ENCODE measurements at places on chromosomes 7 and 10. TPM values are rescaled to one million over a fixed set of nuclear protein-coding genes. Genes with fewer than 3 reads are reported as not detected.

ARL3 gene
- total RNA-seq, result 9.7 TPM

BEND7 gene
- 10.1 TPM for total RNA-seq

CALML5 gene
- total RNA-seq, result not detected

STARD3NL gene
- 41.8 TPM for total RNA-seq

AKR1C2 gene
- total RNA-seq, result 27.1 TPM

CASD1 gene
- total RNA-seq, result 20.0 TPM

MUC3A gene
- total RNA-seq, result 0.52 TPM

TEX36 gene
- not detected for total RNA-seq

UTF1 gene
- total RNA-seq, result not detected

ZCWPW1 gene
- total RNA-seq, result 2.9 TPM

MRLN gene
- not detected for total RNA-seq

NRP1 gene
- 123 TPM for total RNA-seq

CPXM2 gene
- total RNA-seq, result 200 TPM

PPP3CB gene
- total RNA-seq, result 76.3 TPM

YWHAG gene
- total RNA-seq, result 134 TPM

PSMG3 gene
- 19.0 TPM for total RNA-seq

SPDYE2B gene
- not detected for total RNA-seq

EFCAB10 gene
- total RNA-seq, result not detected

HTR5A gene
- total RNA-seq, result not detected

CAMK2B gene
- total RNA-seq, result 3.5 TPM

AKR1D1 gene
- not detected for total RNA-seq

RAB18 gene
- total RNA-seq, result 96.2 TPM

ERV3-1 gene
- 11.8 TPM for total RNA-seq

RTKN2 gene
- total RNA-seq, result 0.19 TPM

FAM25A gene
- total RNA-seq, result not detected

ANKRD30A gene
- not detected for total RNA-seq

ADAP1 gene
- 16.3 TPM for total RNA-seq

CRPPA gene
- total RNA-seq, result 4.7 TPM

PNLIP gene
- not detected for total RNA-seq

ARHGEF35 gene
- 7.7 TPM for total RNA-seq

XRCC2 gene
- total RNA-seq, result 0.51 TPM

NKX2-3 gene
- not detected for total RNA-seq

OR2A42 gene
- 0.14 TPM for total RNA-seq

ACADSB gene
- 18.1 TPM for total RNA-seq

LIPK gene
- total RNA-seq, result not detected

PSPH gene
- 5.0 TPM for total RNA-seq

COMTD1 gene
- 10.0 TPM for total RNA-seq

GCK gene
- 0.81 TPM for total RNA-seq

PRKG1 gene
- total RNA-seq, result 94.5 TPM

CDC14C gene
- total RNA-seq, result not detected

IL6 gene
- 2.4 TPM for total RNA-seq

All from posterior vena cava (tissue), 2 donors.